Upper lobe of left lung (tissue), 6 donors: ENCODE measurements at places on chromosomes 7 and 10. TPM values are rescaled to one million over a fixed set of nuclear protein-coding genes. Genes with fewer than 3 reads are reported as not detected.
A peak's percentile ranks its signal among the peaks of the same experiment; 100 is the strongest.

- DNase-seq, result no peak
These were observed 40.9 kb downstream of the XPNPEP1 start for GRCh38 chr10:109882251-109883057.

Gene CEP41
- 5.3 TPM for total RNA-seq

GRCh38 chr7:131265227-131265626 lies 62.4 kb upstream of the MKLN1 start:
- no peak for DNase-seq

Gene PIP
- 23.0 TPM for total RNA-seq

Gene RPEL1
- total RNA-seq, result not detected

Gene LIPM
- not detected for total RNA-seq

DNA sequence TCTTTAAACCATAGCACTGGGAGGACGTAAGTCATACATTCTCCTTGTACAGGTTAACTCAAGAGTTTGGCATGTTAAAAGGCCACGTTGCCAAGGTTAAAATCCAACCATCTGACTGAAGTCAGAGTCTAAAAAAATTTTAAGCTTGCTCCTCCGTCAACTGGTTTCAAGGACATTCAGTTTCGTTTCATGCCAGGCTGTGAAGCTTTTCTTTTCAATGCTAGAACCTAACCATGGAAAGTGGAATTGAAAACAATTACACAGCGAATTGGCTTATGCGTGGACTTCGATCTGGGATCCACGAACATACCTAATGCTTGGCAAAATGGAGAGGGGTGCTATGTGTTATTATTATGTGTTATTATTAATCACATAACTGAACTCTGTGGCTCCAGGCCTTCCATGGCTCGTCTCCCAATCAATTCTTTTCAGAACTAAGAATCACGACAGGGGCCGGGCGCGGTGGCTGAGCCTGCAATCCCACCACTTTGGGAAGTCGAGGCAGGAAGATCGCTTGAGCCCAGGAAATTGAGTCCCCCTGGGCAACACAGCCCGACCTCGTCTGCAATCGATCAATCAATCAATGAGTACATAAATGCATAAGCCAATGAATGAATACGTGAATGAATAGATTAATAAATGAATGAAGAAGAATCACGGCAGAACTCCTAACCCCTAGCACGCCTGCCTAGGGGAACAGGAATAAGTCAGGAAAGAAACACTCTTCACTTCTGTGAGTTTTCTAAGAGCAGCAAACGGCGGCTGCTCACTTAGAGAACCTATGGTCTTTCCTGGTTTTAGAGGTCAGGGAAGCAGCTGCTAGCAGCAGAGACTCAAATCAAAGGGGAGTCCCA lies 733 bp upstream of the ARL5B start:
- DNase-seq, result peak; percentile 72

GRCh38 chr7:124712017-124712416 lies 53.6 kb downstream of the GPR37 start:
- DNase-seq, result no peak

Gene C7orf33
- total RNA-seq, result not detected

Gene TMUB1
- total RNA-seq, result 44.0 TPM

GRCh38 chr10:71447676-71448075 lies 51.0 kb downstream of the CDH23 start:
- no peak for DNase-seq

Gene ATOH7
- total RNA-seq, result not detected

Gene SPDYE1
- not detected for total RNA-seq

GRCh38 chr7:114622221-114622620 lies 207.6 kb downstream of the FOXP2 start:
- DNase-seq, result no peak

Gene TMEM213
- total RNA-seq, result 6.1 TPM

DNA sequence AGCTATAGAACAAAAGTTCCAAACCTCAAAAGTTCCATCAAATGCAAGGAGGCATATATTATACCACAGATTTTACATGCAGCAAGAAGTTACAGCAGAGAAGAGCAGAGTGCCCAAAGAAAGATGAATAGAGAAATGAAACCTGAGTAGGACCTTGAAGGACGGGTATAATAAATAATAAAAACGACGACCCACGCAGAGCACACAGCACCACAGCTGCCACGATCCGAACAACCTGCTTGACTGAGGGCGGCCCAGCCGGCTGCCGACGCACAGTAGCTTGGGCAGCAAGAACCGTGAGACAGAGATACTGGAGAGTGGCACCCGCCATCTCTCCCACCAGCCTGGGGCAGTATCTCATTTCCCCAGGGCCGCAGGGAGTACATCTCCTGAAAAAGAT lies 79.0 kb downstream of the HIPK2 start:
- no peak for DNase-seq

DNA sequence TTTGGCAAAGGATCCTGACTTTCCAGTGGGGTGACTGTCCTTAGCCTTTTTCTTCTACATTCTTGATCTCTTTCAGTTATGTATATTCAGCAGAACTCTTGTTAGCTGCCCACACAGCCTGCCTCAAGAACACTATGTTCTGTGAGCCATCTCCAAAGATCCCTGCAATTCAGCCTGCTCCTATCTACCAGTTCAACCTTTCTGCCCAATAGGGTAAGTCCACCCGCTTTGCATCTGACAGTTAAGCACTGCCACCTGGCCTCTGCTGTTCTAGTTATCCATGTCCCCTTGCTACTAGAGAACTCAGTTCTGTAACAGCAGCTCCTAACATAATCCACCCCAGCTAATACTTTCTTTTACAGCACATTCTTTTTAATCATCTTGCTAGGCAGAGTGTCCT lies 13.5 kb downstream of the OR9A2 start:
- no peak for DNase-seq

DNA sequence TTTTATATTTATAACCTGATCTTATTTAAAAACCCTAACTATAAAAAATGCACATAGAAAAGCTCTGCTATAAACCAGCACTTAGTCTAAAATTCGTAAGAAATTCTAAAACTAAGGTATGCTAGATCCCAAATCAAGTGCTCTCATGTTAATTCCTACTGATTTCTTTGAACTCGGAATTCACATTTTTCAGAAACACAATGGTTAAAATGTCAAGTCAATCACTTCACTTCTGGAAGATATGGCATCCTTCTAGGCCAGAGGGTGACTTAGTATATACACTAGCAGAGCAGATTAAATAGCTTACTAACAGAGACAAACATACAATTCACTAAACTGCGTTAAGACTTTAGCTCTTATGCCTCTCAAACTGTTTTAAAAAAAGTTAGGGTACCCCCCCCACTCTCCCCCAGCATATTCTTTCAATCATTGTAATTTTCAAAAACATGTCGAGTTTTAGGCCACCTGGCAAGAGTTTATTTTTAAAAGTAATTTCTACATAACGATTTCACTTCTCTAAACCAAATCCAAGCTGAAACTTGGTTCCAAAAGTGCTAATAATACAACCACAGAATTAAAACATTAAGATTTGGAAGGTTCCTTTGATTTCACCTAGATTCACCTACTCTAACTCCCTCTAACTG lies 129.4 kb downstream of the NRBF2 start:
- no peak for DNase-seq

Gene PPP1R9A
- total RNA-seq, result 22.2 TPM

Gene SLC18A2
- total RNA-seq, result 0.44 TPM

- no peak for DNase-seq
These were observed 105.5 kb downstream of the WNT2 start for GRCh38 chr7:117217106-117218035.

- DNase-seq, result no peak
These were observed 115.6 kb downstream of the FANK1 start for GRCh38 chr10:126011995-126012394.

DNA sequence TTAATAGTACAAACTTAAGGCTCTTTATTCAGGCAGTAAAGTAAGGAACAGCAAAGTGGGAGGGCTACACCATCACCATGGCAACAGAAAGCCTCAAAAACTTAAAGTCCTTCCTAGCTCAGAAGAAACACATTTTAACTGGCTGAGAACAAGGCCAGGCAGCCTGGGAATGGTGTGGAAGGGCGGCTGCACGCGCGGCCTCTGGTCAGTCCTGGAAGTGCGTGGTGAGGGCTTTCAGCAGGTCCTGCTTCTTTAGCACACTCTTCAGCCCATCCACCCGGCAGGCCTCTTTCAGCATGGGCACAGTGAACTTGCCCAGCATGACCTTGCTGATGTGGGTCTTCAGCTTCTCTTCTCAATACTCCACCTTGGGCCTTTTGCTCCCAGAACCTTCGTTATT lies 133.0 kb downstream of the CYP26A1 start:
- peak; percentile 58 for DNase-seq

- DNase-seq, result no peak
These were observed 86.5 kb downstream of the DKK1 start for GRCh38 chr10:52400562-52400961.

Gene TMEM270
- not detected for total RNA-seq

DNA sequence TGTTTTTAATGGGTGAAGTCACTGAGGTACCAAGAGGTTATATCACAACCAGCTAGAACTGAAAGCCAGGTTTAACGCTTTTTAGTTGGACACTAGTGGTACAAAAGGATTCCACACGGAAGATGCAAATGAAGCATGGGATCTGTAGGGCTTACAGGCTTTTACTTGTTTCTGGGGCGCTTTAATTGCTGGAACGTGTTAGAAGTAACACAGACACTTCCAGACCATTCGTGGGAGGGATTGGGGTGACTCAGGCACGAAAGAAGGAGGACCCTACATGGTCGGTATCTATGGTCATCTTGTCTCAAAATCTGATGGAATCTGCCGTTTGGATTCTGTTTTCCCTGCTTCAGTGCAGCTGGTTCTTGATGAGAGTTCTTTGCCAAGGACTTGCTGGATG lies 1.0 kb downstream of the YKT6 start:
- no peak for DNase-seq

Gene IKZF1
- total RNA-seq, result 33.8 TPM

GRCh38 chr10:33721509-33721908 lies 387.0 kb upstream of the NRP1 start:
- no peak for DNase-seq

DNA sequence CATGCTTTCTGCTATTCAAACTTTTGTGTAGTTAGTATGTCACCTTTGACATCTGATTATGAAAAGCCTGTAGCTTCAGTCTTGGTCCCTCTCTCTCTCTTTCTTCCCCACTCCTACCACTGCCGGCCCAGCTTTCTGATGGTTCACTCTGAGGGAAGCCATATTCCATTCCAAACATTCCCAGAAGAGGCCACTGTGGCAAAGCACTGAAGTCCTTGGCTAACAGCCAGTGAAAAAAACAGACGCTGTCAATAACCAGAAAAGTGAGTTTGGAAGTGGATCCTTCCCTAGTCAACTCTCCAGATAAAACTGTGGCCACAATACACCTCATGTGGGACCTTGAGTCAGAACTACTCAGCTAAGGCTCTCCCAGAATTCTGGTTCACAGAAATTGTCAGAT lies 950.7 kb upstream of the PHF14 start:
- DNase-seq, result no peak

Gene PRRT4
- 1.4 TPM for total RNA-seq

- no peak for DNase-seq
These were observed 69.4 kb upstream of the FZD1 start for GRCh38 chr7:91194841-91195240.

DNA sequence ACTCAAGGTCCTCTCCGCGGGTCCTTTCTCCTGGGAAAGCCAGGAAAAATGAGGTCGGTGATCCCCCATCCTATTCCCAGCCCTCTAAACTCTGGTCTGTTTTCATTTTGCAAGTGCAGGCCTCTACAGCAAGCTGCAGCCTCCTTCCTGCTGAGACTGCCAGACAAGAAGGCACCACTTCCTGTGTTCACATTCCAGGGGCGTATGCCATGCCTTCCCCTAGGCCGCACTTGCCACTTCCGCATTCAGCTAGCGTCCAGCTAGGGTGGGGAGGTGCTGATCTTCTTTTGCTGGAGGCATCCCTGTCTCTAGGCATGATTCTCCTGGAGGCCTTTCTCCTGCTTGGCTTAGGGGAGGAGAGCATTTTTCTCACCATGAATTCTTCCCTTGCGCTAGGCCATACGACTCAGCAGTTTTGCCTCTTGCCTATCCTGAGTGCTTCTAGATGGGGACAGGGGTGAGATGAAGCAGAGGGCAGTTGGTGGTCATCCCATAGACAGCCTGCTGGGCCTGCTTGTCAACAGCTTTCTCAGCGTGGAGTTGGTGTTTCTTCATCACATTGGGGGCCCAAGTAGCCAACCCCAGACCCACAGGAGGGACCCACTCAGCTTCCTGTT lies 328.9 kb downstream of the RPS24 start:
- peak; percentile 35 for DNase-seq

DNA sequence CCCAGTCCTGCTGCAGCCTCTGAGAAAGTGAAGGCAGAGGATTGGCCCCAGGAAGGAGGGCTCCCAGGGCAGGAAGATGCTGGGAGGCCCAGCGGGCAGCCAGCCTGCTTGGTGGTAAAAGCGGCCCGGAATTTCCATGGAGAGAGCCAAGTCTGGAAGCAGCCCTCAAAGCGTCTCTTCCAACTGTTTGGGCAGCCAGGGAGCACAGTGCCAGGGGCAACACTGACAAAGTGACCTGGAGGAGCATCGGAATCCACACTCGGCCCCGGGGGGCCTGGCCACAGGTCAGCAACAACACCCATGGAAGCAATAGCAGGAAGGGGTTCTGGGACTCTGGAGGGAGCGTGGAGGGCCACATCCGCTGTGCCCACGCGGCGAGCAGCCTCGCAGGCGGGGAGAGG lies 63.2 kb upstream of the FGFR2 start:
- peak; percentile 62 for DNase-seq

DNA sequence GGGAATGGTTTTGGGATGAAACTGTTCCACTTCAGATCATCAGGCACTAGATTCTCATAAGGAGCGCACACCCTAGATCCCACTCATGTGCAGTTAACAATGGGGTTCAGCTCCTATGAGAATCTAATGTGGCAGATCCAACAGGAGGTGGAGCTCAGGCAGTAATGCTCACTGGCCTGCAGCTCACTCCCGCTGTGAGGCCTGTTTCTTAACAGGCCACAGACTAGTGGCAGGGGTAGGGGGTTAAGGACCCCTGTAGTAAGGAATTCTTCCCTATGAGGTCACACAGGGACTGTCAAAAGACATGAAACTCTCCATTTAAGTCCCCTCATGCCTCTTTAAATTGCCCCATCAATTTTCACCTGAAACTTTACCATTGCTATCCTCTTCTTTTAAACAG lies 8.0 kb downstream of the HGF start:
- no peak for DNase-seq

Gene CLIP2
- total RNA-seq, result 12.6 TPM

GRCh38 chr7:157392256-157393037 lies 55.6 kb downstream of the DNAJB6 start:
- no peak for DNase-seq

DNA sequence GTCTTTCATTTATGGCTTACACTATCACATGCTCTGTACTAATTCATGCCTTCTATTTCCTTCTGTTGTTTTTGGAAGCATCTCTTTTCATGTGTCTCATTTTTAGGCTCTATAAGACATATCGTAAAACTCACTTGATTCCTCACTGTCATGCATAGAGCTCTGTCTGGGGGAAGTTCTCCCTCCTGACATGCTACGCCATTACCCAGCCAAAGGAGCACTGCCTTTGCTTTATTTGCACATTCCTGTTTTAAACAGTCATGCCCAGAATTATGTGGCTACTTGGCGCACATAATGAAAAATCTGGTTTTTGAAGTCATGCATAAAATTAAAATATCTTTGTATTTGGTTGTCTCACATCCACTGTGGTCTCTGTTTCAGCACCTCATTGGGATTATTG lies 17.6 kb upstream of the AKR1C3 start:
- DNase-seq, result no peak

Gene ENTPD1
- 21.1 TPM for total RNA-seq

Gene LRGUK
- 5.2 TPM for total RNA-seq

Gene WDR86
- total RNA-seq, result 2.4 TPM
